NCI-H1105 (cell line): ENCODE measurements at places on chromosomes 7 and 10.

- no peak for DNase-seq
These were observed 34.2 kb downstream of the CYP17A1 start for GRCh38 chr10:102802920-102803534.

DNA sequence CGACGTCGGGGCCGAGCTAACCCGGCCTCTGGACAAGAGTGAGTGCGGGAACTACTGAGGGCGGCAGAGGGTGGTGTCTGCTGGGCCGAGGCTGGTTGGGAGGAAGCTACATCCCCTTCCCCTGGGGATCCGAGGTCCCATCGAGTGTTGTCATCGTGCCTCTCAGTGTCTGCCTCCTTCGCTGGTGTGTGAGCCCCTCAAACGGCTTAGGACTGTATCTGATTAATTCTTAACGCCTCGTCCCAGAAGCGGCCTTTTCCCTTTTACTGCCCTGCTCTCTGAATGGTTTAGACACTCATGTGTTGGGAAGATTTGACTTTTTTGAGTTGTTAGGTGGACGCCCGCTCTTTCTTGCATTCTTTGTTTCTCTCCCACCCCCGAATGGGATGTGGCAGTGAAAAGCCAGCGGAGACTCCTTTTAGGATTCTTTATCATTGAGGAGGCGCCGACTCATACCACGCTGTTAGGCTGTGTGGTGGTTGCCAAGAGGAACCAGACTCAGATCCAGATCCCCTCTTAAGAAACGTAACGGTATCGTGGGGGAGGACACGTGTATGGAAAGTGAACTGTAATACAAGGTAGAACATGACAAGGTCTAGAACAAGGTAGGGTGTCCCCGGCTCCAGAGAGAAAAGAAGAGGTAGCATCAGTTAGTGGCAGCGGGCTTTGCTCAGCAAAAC, 631 bp downstream of the SUPV3L1 start:
- no peak for DNase-seq

DNA sequence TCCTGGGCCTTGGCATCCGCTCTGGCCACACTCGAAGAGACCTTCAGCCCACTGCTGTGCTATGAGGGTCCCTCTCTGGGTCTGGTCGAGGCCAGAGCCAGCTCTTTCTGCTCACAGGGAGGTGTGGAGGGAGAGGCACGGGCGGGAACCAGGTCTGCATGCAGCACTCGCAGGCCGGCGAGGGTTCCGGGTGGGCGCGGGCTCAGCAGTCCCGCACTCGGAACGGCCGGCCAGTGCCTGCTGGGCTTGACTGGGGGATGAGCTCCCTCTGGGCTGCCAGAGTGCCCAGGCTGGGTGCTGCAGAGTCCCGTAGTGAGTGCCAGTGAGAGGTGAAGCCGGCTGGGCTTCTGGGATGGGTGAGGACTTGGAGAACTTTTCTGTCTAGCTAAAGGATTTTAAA, 882.7 kb downstream of the XPNPEP1 start:
- no peak for DNase-seq

GRCh38 chr10:117374506-117375359, 507 bp downstream of the PDZD8 start:
- DNase-seq = peak; percentile 18

- no peak for DNase-seq
These were observed 8.8 kb downstream of the OGDH start for GRCh38 chr7:44615149-44615611.

DNA sequence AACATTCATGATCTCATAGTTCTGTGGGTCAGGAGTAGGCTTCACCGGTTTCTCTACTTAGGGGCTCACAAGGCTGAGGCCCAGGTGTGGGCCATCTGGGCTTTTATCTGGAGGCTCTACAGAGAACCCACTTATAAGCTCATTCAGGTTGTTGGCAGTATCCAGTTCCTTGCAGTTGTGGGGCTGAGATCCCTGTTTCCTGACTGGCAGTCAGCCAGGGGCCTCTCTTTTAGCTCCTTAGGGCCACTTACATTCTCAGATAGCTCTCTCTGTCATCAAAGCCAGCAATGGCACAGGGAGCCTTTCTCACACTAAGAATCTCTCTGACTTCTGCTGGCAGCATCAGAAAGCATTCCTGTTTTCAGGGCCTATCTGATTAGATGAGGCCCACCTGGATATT, 18.2 kb upstream of the HECTD2 start:
- DNase-seq = no peak

DNA sequence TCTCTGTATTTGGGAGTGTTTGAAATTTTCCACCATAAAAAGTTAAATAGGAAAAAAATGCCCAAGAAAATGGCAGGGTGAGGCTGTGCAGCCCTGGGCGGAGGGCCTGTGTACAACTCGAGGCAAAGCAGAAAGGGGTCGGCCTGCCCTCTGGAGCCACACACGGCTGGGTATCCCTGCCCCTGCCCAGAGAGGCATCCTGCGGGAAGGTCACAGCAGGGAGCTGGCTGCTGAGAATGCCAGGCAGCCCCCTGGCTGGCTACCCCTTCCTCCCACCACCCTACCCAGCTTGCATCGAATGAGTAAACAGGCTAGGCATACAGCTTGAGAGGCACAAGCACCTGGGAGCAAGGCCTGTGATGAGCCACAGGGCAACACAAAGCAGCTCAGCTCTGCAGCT, 46.1 kb downstream of the CAMK2B start:
- DNase-seq = no peak

DNA sequence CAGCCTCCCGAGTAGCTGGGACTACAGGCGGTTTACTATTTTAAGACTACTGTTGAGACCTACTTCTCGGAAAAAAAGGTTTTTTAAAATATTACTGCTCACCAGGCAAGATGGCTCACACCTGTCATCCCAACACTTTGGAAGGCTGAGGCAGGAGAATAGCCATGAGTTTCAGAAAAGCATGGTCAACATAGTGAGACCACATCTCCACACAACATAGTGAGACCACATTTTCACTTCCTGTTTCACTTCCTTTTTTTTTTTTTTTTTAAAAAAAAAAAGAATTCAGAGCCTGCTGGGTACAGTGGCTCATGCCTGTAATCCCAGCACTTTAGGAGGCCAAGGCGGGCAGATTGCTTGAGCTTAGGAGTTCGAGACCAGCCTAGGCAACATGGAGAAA, 46.5 kb downstream of the SVOPL start:
- no peak for DNase-seq

GRCh38 chr10:78659598-78659967, 409.2 kb upstream of the ZMIZ1 start:
- no peak for DNase-seq

- DNase-seq = no peak
These were observed 131.9 kb downstream of the KCNMA1 start for GRCh38 chr10:77505431-77506334.

DNA sequence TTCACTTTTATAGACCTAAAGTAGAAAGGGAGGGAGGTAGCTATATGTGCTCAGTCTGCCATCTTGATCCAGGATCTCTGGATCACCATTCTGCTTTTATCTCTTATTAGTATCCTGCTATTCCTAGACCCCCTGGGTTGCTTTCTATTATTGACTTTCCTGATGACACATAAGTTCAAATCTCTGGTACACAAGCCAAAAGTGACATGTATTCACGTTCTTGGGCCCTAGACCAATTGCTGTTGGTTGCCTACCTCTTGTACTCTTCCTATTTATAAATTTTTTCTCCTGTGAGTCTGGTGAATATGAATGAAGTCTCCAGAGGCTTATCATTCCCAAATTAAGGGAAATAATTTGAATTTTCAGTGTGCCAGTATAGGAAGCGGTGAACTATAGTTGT, 56.9 kb downstream of the DNMBP start:
- DNase-seq = no peak

DNA sequence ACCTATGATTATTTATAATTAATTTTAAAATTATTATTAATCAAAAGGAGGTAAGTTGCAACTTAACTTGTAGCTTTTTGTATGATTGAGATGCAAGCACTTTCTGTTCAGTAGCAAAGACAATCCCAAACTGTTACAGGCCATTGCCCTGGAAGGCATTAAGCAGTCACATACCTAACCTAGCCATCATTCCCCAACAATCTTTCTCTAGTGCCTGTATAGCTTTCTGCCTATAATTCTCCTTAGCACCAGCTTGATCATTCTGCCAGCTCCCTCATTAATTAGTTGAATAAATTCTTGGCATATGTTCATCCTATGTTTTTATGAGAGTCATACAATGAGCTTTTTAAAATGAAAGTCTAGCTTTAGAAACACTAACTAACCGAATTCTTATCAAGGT, 178.9 kb upstream of the TMEM106B start:
- DNase-seq = no peak

DNA sequence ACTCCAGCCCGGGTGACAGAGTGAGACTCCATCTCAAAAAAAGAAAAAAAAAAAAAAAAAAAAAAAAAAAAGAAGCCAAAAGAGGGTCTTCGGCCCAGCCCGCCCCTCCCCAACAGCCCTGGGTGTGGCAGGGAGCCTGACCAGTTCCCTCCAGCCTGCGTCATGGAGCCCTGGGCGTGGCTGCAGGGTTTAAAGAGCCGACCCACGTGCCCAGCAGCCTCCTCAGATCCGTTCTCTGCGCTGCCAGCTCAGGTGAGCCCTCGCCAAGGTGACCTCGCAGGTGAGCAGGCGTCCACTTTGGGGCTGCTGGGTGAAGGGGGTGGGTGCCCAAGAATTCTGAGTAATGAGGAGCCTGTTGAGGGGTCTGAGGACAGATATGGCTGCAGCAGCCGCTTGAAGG, at the start of gene FXYD4:
Gene FXYD4, plus strand, starts transcription at position 219 of the 400 bp plus-strand sequence. CDS start 2,111 bp downstream, outside the sequence.
- no peak for DNase-seq

DNA sequence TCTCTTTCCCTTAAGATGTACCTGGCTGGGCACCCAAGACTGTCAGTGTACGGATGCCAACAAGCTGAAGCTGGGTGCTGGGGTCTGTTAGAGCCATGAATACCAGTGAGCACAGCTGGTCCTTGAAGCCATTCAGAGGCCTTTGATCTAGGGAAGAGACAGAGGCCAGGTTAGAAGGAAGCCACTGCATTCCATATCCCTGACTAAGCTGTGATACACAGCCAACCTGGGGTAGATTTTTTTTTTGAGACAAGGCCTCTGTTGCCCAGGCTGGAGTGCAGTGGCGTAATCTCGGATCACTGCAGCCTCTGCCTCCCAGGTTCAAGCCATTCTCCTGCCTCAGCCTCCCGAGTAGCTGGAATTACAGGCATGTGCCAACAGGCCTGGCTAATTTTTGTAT, 20.8 kb downstream of the ZDHHC16 start:
- no peak for DNase-seq

DNA sequence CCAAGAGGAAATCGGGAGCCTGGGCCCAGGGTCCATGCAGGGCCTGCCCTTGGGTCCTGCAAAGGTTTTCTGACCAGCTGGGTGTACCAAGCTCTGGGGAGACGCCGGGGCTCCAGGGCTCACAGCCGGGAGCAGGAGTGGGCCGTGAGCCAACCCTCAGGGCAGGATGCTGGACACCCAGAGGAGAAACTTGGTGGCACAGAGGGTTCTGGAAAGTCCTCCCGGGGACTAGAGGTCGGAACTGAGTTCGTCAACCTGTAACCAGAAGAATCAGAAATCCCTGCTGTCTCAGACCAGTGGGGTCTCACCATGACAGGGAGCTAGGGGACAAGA, 29.2 kb upstream of the PPP2R2D start:
- DNase-seq = no peak

GRCh38 chr10:32963096-32963495, 5.1 kb upstream of the ITGB1 start:
- DNase-seq = no peak

- no peak for DNase-seq
These were observed 364.8 kb upstream of the IGFBP3 start for GRCh38 chr7:46285878-46286277.

DNA sequence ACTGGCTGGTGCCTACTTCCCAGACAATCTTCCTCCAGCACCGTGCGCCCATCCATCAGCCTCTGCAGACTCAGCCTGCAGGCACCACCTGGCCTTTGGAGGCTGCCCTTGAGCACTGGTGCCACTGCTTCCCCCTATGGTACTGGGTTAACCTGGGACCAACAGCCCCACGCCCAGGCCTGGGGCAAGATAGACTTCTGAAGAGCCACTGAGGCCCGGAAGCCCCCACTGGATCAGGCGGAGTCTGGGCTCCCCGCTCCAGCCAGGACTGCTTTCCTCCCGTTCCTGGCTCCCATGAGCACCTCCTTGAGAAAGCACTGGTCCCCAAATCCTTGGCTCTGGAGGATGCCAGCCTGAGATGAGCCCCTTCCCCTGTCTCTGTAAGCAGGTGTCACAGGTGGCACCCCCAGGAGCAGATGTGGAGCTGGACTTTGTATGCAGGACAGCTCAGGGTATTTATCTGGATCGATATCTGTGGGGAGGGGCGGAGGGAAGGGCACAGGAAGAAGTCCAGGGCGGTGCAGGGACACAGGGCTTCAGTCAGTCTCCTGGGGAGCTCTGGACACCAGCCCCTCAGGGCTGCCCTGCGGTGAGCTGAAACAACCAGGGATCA, 206.5 kb upstream of the PPP2R2D start:
- DNase-seq = no peak

GRCh38 chr10:122531939-122532338, 28.6 kb upstream of the DMBT1 start:
- DNase-seq = peak; percentile 25

DNA sequence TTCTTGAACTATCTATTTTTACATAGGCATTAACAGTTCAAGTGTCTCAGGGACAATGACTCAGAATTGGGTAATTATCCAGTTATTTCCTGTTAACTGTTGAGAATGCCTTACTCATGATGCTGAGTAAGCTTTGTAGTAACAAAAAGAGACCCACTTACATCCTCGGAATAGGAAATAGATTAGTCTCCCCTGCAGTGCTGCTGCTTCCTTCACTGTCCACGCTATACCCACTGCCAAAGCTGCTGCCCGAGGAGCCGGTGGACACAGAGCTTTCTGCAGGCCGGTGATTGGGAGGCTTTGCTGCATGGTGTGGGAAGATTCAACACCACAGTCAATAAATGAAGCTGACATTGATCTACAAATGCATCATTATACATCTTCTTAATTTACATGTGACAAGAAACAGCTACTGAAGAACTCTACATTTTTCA, 357.1 kb downstream of the PCLO start:
- no peak for DNase-seq

DNA sequence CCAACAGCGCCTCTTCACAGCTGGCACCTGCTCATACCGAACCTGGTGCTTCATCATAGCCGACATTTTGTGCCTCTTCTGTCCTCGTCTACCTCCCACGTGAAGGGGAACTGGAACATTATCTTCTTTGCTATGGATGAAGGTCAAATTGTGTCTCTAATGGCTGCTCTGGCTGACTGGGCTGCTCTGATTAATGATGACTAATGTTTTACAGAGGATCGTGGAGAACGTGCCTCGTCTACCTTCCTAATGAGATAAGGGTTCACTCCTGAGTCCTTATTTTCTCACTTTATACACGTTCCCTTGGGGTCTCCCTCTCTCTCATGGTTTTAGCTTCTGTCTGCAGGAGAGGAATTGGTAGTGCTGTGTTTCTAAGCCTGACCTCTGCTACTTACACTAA, 420.3 kb downstream of the PHTF2 start:
- no peak for DNase-seq
